EL (cell line): ENCODE measurements at places on chromosomes 7 and 10.
A peak's percentile ranks its signal among the peaks of the same experiment; 100 is the strongest.

GRCh38 chr7:30175180-30175579, 40.4 kb downstream of the MTURN start:
- DNase-seq = peak; percentile 22

DNA sequence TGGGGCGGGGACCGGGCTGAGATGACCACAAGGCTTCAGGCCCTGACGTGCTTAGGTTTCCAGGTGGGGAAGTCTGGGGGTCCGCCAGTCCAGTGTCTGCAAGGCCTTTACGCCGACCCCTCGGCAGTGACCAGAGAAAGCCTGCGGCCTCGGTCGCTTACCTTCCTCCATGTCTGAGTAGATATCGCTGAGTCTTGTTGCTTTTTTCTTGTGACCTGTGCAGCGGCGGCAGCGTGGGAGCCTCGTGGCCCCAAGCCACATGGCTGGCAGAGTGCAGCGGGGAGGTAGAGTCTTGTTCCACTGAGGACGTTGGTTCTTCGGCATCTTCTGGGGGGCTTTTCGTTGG, 329 bp downstream of the NOLC1 start:
- no peak for DNase-seq

- DNase-seq = no peak
Observed at GRCh38 chr10:71135236-71135635, 77.1 kb upstream of the UNC5B start.

GRCh38 chr7:37284805-37285231, 163.8 kb downstream of the ELMO1 start:
- no peak for DNase-seq

DNA sequence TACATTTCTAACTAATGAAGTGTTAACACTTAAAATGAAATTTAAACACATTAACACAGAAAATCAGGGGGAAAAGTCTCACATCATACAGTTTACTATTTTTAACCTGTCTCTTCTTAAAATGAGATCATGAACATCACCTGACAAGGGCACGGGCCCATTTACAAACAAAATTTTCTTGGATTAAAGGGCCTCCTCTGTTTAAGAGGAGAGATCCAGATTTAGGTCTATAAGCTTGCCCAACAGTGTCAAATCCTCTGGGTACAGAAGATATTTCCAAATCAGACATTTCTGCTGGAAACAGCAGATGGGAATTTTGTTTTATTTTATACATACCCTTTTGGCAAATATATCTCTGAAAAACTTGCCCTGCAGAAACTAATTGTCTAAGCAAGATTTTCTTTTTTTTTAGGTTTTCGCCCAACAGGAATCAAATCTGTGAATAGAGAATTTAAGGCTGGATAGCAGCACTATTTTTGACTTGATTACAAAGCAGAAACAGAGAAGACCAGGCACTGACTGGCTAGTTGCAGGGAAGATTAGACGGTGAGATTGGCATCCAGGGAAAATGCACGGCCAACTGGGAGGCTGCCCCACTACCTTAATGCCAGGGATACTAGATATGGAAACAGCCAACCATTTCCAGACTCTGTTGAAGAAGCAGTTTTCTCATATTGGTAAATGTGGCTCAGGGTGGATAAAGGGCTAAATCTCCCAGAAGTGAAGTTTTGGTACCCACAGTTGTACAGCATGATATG, 173.4 kb downstream of the LRRN3 start:
- DNase-seq = no peak

- no peak for DNase-seq
Observed at GRCh38 chr10:100817268-100817839, 72.0 kb downstream of the PAX2 start.

- no peak for DNase-seq
Observed at GRCh38 chr10:88127269-88127668, 263.8 kb downstream of the PTEN start.

GRCh38 chr10:98373260-98374040, 41.5 kb downstream of the PYROXD2 start:
- DNase-seq = no peak

- no peak for DNase-seq
Observed at GRCh38 chr7:25712500-25712899, 439.5 kb upstream of the NFE2L3 start.

GRCh38 chr10:104088239-104088638, 2.6 kb upstream of the COL17A1 start:
- no peak for DNase-seq

- DNase-seq = no peak
Observed at GRCh38 chr10:110170142-110170971, 37.0 kb upstream of the MXI1 start.

DNA sequence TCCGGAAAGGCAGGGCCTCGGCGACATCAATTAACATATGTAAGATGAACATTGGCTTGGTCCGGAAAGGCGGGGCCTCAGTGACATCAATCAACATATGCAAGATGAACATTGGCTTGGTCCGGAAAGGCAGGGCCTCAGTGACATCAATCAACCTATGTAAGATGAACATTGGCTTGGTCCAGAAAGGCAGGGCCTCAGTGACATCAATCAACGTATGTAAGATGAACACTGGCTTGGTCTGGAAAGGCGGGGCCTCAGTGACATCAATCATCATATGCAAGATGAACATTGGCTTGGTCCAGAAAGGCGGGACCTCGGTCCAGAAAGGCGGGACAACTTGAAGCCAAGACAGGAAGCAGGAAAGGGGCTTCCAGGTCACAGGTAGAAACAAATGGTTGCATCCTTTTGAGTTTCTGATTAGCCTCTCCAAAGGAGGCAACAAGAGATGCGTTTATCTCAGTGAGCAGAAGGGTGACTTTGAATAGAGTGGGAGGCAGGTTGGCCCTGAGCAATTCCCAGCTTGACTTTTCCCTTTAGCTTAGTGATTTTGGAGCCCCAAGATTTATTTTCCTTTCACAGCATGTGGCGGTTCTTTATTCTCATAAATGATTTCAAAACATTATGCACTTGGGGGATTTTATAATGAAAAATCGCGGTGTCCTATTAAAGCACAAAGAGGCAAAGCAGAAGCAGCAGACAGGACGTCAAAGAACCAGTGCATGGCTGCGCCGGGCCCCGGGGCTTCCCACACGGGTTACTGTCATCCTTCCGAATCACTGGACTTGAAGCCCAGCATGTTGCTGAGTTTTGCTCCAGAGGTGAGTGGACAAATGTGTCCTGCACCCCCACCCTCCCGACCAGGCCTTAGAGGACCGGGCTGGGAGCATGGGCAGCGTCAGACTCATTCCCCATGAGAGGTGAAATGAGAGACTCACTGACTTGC, 43.1 kb upstream of the EN2 start:
- no peak for DNase-seq

- no peak for DNase-seq
Observed at GRCh38 chr7:117769085-117769484, 104.2 kb downstream of the CTTNBP2 start.

GRCh38 chr10:129785536-129785981, 178.5 kb downstream of the EBF3 start:
- no peak for DNase-seq

DNA sequence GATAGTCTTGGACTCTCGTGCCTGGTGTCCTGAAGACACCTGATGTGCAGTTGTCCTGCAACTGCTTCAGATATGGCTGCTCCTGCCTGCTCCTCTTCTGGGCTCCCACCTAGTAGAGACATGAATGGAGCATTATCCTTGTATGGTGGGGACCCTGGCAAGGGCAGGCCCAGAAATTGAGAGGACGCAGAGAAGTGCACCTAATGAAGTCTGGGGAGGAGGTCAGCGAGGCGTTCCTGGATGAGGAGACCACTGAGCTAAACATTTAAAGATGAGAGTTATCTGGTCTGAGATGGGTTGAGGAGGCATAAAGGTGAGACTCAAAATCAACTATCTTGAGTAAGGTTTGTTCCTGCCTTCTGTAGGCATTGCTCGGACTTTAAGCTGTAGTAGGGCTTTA, 66.3 kb downstream of the WDFY4 start:
- no peak for DNase-seq

DNA sequence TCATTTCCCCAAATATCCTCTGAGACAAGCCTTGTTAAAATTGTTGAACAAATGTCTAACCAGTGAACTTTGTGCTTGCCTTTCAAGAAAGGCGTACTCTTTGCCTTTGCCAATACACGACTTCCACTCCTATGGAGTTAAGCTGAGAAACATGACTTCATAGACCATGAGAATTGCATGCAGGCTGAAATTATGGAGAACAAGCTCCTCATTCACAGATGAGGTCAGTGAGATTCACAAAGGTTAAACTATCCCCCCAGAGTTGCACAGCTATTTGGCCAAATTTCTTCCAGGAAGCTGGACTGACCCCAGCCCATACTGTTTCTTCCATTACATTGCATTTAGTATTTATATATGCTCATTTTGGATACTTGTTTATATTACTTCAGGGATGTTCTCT, 221.4 kb upstream of the SEMA3C start:
- DNase-seq = no peak

- DNase-seq = no peak
Observed at GRCh38 chr10:75223507-75223906, 12.2 kb downstream of the COMTD1 start.

DNA sequence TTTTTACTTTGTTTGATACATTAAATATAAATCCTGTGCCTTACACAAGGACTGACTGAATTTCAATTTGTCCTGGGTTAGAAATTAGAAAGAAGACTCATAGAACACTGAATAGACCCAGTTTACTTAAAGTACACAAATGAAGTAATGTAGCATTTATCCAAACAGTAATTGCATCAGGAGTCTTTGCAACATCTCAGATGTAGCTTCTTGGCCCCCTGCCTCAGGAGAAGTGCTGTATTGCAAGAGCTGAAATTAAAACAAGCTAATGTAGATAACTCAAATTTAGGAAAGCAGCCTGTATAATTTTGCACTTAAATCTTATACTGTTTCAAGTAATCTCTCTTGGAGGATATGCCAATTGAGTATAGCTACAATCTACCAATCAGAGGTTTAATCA, 54.3 kb upstream of the KCND2 start:
- no peak for DNase-seq

- DNase-seq = no peak
Observed at GRCh38 chr10:80410578-80411145, 2.3 kb downstream of the PRXL2A start.

DNA sequence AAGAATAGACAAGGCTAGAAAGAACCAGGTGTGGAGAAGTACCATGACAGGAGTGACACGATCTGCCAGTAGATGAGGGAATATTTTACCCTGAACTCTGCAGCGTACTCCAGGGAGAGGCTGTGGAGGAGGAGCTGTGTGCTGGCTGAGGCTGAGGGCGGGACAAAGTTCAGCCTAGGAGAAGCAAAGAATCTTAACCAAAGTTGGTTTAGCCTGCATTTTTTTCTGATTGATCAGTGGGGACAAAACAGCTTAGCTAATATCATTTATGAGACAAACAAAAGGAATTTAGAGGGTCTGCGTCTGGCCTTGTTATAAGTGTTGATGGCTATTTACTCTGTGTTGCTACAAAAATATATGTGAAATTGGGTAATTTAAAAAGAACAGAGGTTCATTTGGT, 5.2 kb upstream of the NPSR1 start:
- DNase-seq = peak; percentile 54

- no peak for DNase-seq
Observed at GRCh38 chr7:25496476-25497368, 268.4 kb upstream of the NPVF start.

DNA sequence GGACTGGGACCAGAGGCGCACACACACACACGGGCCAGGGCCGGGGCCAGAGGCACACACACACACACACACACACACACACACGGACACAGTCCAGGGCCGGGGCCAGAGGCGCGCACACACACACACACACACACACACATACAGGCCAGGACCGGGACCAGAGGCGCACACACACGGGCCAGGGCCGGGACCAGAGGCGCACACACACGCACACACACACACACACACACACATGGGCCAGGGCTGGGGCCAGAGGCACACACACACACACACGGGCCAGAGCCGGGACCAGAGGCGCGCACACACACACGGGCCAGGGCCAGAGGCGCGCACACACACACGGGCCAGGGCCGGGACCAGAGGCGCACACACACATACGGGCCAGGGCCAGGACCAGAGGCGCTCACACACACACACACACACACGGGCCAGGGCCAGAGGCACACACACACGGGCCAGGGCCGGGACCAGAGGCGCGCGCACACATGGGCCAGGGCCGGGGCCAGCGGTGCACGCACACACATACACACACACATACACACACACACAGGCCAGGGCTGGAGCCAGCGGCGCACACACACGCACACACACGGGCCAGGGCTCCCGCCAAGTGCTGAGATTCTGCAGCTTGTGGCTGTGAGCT, 268.8 kb downstream of the ELFN1 start:
- DNase-seq = no peak

DNA sequence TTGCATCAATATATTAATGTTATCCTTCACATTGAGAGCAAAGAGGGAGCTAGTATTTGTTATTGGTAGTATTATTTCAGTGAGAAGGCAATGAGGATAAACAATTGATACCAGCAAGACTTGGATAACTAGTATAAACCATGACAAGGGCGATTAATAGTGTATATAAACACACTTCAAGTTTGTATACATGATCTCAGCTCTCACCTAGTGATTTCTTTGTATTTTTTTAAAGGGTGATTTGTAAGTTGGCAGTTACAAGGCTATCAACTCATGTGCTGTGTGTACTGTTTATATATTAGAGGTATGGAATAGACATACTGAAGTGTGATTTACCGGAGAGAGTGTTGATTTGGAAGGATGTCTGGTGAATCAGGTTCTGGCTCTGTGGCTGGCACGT, 88.0 kb downstream of the SNX10 start:
- DNase-seq = no peak

DNA sequence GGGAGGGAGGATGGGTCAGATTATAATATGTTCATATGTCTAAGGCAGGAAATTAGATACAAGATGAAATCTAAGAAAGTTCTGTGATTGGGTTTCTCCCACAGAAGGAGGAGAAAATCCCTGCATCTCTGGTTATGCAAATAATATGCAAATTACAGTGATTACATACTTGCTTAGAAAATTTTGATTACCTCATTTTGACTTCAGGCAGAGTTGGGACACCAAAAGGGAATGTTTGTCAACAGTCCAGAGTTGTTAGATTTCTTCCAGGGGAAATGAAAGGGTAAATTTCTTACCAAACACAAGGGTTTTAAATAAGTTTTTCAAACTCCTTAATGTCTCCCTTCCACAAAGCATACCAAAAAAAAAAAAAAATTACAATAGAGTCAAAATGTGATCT, 101.4 kb upstream of the STEAP1B start:
- DNase-seq = peak; percentile 38

DNA sequence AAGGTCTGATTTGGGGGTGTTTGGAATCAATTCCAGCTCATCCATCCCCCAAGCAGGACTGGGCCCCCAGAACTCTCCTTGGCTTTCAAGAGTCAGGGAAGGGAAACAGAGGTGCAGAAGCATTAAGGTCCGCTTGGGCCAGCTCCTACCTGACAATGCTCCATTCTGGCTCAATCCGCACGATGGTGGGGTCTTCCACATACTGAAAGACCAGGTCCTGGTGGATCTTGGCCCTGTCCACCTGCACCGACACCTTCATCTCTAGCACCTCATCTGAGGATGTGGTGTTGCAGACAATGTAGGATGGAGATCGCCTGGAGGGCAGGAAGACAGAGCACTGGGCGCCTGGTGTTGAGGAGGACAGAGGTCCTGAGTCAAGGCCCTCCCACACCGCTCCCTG, 391.1 kb downstream of the PLXNA4 start:
- DNase-seq = no peak

GRCh38 chr10:31123946-31124345, 92.3 kb upstream of the ZNF438 start:
- DNase-seq = no peak
